Pons (tissue), 1 donor: ENCODE measurements at places on chromosomes 1 and 21.

- peak; percentile 81 for DNase-seq
Measured at GRCh38 chr1:221598122-221598521, 143.8 kb downstream of the DUSP10 start.

GRCh38 chr1:183411091-183411490, 7.1 kb downstream of the NMNAT2 start:
- DNase-seq = no peak

DNA sequence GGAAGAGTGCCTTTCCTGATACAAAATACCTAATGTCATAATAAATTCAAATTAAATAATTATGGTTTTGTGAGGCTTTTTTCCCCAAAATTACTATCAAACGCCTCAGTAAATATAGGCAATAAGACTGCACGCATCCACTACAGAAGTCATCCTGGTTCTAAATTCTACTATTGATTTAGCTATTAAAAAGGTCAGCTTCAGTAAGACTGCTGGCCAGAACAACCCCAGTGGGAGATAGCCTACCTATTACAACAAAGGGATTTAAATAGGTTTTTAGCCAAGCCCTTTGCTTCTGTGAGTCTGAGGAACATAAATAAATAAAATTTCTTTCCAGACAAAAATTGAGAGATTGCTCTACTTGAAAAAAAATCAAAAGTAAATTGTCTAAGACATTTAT, 132.1 kb downstream of the PLPPR4 start:
- no peak for DNase-seq

- peak; percentile 58 for DNase-seq
Measured at GRCh38 chr1:14929547-14930246, 223.8 kb upstream of the TMEM51 start.

GRCh38 chr1:245871191-245871590, 635.9 kb downstream of the SMYD3 start:
- DNase-seq = no peak

GRCh38 chr1:206133751-206134415, 16.7 kb upstream of the AVPR1B start:
- DNase-seq = no peak

GRCh38 chr1:61568460-61569302, 156.3 kb downstream of the TM2D1 start:
- no peak for DNase-seq

DNA sequence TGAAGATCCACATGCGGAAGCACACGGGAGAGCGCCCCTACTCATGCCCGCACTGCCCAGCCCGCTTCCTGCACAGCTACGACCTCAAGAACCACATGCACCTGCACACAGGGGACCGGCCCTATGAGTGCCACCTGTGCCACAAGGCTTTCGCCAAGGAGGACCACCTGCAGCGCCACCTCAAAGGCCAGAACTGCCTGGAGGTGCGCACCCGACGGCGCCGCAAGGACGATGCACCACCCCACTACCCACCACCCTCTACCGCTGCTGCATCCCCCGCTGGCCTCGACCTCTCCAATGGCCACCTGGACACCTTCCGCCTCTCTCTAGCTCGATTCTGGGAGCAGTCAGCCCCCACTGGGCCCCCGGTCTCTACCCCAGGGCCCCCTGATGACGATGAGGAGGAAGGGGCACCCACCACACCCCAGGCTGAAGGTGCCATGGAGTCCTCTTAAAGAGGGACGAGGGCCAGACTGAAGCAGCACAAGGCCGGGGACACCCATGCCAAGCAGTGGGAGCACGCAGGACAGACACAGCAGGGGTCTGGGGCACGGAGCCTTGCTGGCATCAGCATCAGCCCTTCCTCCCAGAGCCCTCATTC, 13.7 kb downstream of the ZBTB7B start:
- no peak for DNase-seq

- DNase-seq = no peak
Measured at GRCh38 chr1:204520834-204521709, 4.9 kb downstream of the MDM4 start.

DNA sequence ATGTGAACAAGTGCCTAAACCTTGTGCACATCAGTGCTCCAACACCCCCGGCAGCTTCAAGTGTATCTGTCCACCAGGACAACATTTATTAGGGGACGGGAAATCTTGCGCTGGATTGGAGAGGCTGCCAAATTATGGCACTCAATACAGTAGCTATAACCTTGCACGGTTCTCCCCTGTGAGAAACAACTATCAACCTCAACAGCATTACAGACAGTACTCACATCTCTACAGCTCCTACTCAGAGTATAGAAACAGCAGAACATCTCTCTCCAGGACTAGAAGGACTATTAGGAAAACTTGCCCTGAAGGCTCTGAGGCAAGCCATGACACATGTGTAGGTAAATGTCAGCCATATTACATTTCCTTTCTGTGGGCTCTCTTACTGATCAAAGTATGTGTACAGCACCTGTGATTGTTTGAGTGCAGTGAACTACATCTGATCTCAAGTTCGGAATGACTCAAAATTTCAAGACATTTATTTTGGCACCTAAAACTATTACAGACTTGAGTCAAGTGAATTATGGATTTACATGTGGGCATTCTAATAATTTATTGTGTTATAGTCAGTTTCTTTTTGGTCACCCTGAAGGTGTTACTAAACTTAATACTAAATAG, 196.5 kb downstream of the TPR start:
- no peak for DNase-seq

- peak; percentile 44 for DNase-seq
Measured at GRCh38 chr1:14970115-14970798, 183.3 kb upstream of the TMEM51 start.

DNA sequence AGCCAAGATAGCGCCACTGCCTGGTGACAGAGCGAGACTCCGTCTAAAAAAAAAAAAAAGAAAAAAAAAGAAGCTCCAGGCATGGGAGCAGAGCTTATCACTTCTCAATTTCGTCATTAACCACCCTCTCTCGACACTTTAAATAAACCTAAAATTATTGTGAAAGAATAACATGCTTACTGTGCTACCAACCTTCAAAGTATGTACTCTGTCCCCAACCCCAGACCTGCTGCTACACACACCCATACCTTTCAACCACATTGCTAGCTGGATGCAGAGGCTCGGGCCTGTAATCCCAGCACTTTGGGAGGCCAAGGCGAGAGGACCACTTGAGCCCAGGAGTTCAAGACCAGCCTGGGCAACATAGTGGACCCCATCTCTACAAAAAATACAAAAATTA, 38.7 kb downstream of the GNPAT start:
- no peak for DNase-seq

DNA sequence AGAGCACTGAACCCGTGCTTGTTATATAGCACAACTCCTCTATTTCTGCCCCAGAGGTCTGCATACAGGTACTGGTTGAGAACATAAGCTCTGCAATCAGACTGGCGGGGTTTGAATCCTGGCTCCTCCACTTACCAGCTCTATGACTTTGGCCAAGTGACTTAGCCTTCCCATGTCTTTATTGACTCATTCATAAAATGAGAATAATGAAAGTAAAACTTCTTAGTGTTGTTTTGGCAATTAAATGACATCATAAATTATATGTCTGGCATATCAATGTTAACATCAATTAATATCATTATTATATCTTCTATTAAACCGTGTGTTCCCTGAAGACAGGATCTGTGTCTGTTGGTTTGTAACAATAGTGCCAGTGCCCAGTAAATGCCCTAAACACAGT, 4.3 kb downstream of the INKA2 start:
- no peak for DNase-seq

GRCh38 chr1:201648907-201649721, 110.2 kb downstream of the NAV1 start:
- DNase-seq = no peak

GRCh38 chr1:55021942-55022546, 17.3 kb upstream of the PCSK9 start:
- peak; percentile 43 for DNase-seq

GRCh38 chr1:228006034-228006785, 588 bp upstream of the WNT3A start:
- no peak for DNase-seq

DNA sequence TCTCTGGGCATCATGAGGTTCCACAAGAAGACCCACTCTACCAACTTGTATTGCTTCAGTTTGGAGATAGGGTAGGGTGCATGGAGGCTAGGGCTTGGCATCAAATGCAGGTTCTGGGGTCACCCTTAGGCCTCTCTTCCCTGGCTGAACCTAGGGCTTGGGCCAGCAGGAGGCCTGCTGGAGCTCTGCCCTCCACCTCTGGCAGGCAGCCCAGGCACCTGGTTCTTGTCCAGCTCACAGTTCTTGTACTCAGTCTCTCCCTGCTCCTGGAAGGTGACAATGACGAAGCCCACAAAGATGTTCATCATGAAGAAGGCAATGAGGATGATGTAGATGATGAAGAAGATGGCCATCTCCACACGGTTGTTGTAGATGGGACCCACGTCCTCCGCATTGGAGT, 37.5 kb upstream of the KIF21B start:
- no peak for DNase-seq

GRCh38 chr1:65109487-65109886, 38.5 kb upstream of the AK4 start:
- no peak for DNase-seq

- DNase-seq = no peak
Measured at GRCh38 chr1:110533230-110533629, 14.3 kb upstream of the KCNA10 start.

DNA sequence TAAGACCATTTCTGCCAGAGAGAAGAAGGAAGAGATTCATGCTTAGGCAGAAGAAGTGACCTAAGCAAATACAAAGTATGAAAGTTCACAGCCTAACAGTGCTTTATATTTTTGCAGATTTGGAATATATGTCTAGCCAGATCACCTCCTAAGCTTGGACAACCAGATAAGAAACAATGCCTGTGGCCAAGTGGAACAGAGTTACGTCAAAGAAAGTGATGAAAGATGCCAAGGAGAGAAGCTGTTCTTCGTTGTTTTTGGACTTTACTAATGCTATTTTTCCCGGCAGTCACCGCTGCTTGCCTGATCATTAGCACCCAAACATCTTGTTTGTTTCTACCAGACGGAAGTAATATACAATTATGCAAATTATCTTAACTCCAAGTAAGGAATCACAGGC, 489.2 kb upstream of the C1orf87 start:
- DNase-seq = no peak

- DNase-seq = no peak
Measured at GRCh38 chr1:154760469-154760933, 109.6 kb downstream of the KCNN3 start.

GRCh38 chr1:14298806-14299205, 299.7 kb upstream of the KAZN start:
- DNase-seq = no peak

DNA sequence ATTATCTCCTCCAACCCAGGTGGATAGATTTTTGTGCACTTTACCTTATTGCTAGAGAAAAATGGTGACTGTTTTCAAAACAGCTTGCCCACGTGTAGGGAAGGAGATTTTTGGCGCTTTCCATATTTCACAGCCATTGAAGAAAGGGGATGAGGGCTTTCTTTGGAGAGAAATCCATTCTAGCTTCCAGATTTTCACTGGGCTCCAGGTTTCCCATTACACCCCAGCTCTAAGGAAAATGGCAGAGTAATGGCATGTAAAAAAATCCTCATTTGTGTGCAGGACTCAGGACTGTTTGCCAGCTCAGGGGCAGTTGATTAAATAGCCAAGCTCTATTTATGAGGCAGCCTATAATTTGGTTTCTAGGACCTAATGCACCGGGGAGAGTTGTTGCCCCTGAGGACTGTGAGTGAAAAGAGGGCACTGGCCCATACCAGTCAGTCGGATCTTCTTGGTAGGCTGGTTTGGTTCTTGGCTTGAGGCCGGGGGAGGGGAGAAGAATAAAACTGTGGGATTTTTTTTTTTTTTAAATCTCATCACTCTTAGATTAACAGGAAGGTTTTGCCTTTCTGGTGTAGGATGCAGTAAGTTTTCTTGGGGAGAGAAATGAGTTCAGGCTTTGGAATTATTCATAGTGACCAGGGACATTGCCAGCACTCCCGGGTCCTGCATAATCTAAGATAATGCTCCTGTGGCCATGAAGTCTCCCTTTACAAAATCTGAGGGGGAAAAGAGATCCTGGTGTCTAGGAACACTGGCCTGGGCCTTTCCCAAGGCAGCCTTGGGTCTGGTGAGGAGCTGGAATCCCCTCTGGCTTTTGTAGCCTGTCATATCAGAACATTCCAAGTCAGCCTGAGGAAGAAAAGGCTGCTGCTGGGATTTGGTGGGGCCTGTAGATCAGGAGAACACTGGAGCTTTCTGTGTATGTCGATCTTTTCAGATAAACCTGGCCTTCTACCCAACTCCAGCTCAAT, 1.9 kb upstream of the ARID1A start:
- no peak for DNase-seq

DNA sequence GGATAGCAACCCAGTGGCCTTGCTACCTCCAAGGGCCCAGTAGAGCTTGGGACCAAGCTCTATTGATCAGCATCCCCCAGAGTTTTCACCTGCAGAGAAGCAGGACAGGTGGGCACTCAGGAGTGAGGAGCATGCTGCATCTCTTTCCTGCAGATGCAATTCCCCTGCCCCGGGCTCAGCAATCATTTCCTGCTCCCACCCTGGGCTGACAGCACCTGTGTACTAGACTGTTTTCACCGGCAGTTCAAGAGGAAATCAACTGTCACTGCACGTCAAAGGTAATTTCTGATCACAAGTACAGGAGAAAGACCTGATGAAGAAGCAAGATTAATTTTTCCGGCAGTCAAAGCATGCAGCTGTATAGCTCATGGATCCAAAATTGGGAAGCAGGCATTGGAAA, 8.8 kb upstream of the NT5C1A start:
- no peak for DNase-seq

DNA sequence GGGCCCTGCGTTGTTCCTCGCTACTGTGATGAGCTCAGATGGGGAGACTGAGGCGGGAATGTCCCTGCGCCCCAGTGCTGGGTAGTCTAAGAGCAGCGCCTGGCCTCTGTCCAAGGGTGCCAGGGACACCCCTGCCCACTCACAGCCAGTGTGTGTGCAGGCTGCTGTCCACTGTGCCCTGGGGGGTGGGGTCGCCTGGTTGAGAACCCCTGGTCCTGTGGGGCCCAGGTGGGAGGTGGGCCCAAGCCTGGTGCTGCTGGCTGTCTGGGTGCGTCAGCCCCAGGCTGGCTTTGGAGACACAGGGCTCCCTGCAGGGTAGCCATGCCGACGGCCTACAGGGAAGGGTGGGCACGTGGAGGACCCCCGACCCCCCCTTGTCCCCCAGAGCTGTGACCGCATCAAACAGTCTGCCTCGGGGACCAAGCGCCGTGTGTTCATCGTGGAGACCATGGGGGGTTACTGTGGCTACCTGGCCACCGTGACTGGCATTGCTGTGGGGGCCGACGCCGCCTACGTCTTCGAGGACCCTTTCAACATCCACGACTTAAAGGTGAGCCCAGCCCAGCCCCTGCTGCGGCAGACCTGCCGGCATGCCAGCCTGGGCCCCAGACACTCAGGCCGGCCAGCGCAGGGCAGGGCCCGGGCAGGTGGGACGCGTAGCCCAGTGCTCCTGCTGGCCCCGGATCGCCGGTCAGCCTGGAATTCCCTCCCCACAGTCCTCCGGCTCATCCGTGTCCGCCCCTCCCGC, 14.9 kb downstream of the CFAP410 start:
- no peak for DNase-seq

- DNase-seq = no peak
Measured at GRCh38 chr1:61173118-61173517, 90.8 kb downstream of the NFIA start.
